ENCODE measurements at places on chromosomes 1 and 21.

GRCh38 chr1:209767096-209767495 lies 11.2 kb downstream of the TRAF3IP3 start:
- no peak for DNase-seq

DNA sequence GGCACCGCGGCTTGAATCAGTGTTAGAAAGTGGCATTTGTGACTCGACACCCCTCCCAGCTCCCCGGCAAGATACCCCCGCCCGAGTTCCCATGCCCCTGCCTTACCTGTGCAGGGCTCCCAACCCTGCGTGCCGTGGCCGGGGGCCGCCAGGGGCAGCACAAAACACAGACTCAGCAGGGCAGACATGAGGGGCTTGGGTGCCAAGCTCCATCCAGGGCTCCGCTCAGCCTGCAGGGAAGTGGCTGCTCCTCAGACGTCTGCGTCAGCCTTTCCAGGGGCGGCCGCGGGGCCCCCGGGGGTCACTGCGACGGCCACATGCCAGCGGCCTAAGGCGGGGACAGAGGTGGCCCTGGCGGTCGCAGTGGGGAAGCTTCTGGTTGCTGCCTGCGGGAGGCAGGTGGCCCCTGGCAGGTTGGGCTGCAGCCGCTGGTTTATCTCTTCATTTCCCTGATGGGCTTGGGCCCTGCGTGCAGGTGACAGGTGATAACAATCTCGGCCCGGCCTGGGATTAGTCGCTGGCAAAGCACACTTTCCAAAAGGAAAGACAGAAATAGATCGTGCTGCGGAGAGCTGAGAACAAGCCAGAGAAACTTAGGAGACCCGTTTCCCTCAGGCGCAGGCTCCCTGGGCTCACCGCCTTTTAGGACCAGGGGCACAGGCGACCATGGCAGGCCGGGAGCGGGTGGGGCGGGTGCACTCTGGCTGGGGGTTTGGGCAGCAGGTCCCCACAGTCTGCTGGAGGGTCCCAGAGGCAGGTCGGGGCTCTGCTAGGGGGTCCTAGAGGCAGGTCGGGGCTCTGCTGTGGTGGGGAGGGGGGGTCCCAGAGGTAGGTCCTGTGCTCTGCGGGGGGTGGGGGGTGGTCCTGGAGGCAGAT lies at the start of gene TSPEAR:
TSPEAR (minus strand) TSS at position 246 of the 876 bp plus-strand sequence; CDS start at position 188, 58 bp downstream.
- DNase-seq: no peak

DNA sequence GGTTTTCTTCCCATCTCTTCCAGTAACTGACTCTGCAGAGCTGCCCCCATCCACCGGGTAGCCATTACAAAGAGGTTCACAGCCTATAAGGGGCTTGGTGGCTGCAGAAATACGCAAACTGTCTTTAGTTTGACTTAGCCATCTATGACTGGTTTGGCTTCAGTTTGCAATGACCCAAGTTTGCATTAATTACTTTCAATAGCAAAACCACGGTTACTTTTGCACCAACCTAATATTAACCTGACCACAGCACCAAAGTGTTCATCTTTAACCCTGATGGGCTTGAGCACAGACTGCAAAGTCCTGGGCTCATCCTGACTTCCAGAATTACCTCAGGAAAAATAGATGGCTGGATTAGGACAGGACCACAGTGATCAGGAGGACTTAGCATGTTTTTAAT lies 2.2 kb upstream of the HAO2 start:
- DNase-seq: no peak

- DNase-seq: no peak
These were observed 31.3 kb upstream of the CLCA4 start for GRCh38 chr1:86515597-86515996.

DNA sequence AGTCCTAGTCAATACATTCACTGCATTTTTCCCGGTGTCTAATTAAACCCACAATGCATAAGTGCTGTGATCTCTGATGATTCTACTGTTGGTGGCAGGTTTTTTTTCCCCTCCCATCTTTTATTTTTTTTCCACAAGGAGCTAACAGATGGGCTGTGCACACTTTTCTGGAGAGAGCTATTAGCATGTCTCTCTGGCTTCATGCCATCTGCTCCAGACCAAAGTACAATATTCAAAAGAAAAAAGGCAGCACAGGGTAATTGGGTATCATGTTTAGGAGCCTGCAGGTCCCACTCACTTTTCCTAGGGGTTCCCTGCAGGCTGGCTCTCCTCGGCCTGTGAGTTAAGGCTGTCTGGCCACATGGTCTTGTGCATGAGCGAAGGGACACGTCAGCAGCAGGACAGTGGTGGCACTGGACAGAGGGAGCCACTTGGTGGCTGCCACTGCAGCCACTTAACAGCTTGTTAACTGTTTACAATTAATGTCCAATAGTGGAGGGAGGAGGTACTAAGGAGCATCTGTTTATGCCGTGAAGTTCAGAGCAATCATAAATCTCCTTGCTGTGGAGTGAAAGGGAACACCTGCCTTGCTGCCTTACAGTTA lies 53.5 kb upstream of the C8B start:
- no peak for DNase-seq
